ENCODE measurements at places on chromosomes 2 and 18.

DNA sequence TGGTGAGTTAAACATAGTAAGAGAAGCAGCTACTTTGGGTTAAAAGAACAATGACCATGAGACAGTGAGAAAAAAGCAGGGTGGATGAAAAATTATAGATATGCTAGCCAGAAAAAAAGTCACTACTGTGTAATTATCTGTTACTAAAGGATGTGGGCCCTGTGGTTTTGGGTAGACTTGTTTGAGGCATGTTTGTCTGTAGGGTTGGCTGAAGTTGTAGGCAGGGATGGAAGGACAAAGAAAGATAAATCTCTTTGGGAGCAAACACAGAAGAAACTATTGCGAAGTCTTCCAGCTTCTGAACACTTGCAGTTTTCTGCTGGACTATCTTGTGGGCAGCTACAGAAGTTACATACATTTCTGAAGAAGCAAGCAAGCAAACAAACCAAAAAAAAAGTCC, 28.2 kb downstream of the RND3 start:
- DNase-seq: no peak

- no peak for DNase-seq
These were observed 792.2 kb downstream of the EPHA4 start for GRCh38 chr2:220779931-220780330.

DNA sequence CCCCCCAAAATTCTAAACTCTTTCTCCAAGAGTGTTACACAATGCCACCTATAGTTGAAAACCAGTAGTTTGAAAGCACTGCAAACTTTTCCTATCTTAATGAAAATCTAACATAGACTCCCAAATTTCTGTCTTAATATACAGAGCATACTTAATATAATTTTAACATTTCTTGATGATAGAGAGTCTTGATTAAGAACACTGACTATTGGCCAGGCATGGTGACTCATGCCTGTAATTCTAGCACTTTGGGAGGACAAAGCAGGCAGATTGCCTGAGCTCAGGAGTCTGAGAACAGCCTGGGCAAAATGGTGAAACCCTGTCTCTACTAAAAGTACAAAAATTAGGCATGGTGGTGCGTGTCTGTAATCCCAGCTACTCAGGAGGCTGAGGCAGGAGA, 34.2 kb downstream of the ASXL2 start:
- DNase-seq: no peak

- DNase-seq: no peak
These were observed 3.6 kb upstream of the RNF144A start for GRCh38 chr2:6913415-6914157.

DNA sequence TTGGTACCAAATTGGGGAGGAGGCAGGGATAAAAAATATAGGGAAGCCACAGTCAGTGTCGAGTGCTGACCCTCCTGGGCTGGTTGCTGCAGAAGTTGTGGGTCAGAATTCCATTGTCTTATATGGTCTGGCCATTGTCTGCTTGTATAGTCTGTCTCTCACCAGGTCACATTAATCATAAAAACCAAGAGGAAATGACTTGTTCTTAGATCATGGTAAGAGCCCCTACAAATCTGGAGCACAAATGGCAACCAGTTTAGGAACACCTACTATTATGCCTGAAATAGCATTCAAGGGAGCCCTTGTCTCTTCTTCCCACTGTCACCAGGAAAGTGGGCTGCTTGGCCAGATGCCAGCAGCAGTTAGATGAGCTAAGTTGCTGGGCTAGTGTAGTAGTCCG, 119.7 kb upstream of the RMP24 start:
- no peak for DNase-seq

DNA sequence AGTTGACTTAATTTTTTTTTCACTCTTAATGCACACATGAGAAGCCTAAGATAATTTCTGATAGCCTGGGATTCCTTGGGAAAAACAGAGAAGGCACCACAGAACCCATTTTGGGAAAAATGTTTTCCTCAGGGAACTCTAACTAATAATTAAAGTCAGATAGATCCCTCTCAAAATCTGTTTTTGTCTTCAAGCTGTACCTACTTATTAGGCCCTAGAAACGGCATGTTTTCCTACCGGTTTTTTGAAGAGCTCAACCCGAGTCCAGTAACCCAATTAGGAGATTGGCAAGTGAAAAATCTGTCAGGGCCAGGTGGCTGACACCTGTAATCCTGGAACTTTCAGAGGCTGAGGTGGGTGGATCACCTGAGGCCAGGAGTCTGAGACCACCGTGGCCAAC, 16.1 kb upstream of the PDK1 start:
- no peak for DNase-seq

- DNase-seq: no peak
These were observed 142.2 kb downstream of the PLCL1 start for GRCh38 chr2:197946562-197946961.

GRCh38 chr2:223044092-223044836, 7.7 kb upstream of the KCNE4 start:
- no peak for DNase-seq

- no peak for DNase-seq
These were observed 143.2 kb downstream of the TMEFF2 start for GRCh38 chr2:192051533-192051932.

DNA sequence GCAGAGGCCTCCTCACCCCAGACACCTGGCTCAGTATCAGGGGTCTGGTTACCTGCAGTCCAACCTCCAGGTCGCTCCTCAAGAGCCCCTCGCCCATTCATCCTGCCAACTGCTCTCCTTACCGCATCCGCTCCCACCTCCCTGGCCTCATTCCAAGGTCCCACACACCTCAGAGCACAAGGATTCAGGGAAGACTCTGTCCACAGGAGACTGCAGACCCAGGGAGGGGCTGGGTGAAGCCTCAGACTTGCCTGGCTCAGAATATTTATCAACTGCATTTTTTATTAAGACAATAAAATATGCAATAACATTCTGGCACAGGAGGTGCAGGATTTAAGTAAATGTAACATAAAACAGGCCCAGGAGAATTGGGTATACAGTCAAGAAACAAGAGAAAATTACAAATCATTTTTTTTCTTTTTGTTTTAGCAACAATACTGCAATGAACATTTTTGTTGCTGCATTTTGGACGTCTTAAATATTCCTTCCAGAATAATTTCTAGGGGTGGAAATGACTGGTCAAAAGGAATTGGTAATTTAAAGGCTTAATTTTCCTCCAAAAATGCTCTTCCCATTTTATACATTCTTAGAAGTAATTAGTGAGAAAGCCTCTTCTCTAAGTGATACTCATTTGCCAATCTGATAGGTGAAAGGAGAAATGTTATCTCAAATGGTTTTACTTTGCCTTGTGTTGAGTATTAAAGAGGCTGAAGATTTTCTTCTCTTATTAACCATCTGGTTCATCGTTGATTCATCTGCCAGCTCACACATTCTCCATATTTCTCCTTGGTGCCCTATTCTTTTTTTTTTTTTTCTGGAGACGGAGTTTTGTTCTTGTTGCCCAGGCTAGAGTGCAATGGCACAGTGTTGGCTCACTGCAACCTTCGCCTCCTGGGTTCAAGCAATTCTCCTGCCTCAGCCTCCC, 42.5 kb downstream of the TEX44 start:
- no peak for DNase-seq

- DNase-seq: peak; percentile 7
These were observed 463.9 kb upstream of the HS6ST1 start for GRCh38 chr2:128782411-128783192.

- DNase-seq: no peak
These were observed 5.2 kb downstream of the MZT2B start for GRCh38 chr2:130187268-130187667.

- DNase-seq: no peak
These were observed 5.4 kb upstream of the MTCL1 start for GRCh38 chr18:8699948-8700347.

GRCh38 chr2:178115271-178115670, 3.0 kb downstream of the RBM45 start:
- DNase-seq: no peak

GRCh38 chr2:197069958-197070357, 143.5 kb upstream of the PGAP1 start:
- no peak for DNase-seq

DNA sequence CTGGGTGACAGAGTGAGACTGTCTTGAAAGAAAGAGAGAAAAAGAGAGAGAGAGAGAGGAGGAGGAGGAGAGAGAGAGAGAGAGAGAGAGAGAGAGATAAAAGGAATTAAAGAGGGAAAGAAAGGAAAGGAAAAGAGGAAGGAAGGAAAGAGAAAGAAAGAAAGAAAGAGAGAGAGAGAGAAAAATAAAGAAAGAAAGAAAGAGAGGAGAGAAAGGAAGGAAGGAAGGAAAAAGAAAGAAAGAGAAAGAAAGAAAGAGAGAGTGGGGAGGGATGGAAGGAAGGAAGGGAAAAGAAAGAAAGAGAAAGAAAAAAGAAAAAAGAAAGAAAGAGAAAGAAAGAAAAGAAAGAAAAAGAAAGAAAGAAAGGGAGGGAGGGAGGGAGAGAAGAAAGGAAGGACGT, 29.8 kb downstream of the MOGAT1 start:
- DNase-seq: no peak

- no peak for DNase-seq
These were observed 45.3 kb downstream of the CXCR4 start for GRCh38 chr2:136072621-136073020.

DNA sequence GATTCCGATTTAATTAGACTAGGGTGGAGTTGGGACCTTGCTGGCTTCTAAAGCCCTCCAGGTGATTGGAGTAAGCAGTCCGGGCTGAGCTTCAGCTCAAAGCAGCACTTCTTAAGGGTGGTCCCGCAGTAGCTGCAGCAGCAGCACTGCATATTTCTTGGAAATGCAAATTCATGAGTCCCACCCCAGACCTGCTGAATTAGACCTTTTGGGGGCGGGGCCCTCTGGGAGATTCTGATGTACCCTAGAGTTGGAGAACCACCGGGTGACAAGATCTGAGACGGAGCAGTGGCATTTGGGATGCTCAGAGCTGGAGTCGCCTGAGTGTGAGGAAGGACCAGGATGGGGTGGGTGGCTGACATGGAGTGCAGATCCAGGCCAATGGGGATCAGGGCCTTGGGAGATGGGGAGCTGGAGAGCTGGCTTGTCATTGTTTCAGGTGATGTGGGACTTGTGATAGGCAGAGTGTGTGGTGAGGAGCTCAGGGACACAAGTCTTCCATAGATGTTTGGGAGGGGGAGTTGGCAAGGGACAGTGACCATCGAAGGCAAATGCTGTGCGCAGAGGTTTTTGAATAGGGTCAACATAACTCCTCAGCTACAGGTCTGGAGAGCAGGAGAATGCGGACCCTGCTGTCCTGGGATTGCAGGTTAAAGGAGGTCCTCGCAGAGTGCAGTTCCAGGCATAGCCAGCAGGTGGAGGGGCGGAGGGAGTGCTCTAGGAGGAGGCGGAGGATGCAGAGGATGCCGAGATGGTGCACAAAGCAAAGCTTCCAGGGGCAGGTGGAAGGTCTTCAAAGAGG, 130.9 kb upstream of the RAB12 start:
- no peak for DNase-seq

- DNase-seq: no peak
These were observed 57.0 kb upstream of the KCNG2 start for GRCh38 chr18:79740521-79741361.

GRCh38 chr2:159712929-159713420, 669 bp downstream of the MARCHF7 start:
- no peak for DNase-seq

DNA sequence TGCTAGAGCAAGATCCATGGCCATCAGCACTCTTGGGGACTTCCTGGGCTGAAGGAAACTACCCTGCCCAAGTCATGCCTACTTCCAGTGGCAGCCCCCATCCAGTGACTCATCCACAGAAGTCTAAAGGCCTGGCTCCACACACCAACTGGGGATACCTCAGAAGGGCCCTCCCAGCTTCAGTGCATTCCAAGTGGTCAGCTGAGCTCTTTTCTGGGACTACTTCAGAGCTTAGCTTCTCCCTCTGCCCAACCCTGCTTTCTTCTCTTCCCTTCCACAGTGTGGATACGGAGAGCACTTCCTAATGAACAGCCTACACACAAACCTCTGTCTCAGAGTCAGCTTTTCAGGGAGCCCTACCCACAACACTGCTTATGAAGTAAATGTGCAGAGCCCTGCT, 66.5 kb downstream of the CLHC1 start:
- DNase-seq: no peak

DNA sequence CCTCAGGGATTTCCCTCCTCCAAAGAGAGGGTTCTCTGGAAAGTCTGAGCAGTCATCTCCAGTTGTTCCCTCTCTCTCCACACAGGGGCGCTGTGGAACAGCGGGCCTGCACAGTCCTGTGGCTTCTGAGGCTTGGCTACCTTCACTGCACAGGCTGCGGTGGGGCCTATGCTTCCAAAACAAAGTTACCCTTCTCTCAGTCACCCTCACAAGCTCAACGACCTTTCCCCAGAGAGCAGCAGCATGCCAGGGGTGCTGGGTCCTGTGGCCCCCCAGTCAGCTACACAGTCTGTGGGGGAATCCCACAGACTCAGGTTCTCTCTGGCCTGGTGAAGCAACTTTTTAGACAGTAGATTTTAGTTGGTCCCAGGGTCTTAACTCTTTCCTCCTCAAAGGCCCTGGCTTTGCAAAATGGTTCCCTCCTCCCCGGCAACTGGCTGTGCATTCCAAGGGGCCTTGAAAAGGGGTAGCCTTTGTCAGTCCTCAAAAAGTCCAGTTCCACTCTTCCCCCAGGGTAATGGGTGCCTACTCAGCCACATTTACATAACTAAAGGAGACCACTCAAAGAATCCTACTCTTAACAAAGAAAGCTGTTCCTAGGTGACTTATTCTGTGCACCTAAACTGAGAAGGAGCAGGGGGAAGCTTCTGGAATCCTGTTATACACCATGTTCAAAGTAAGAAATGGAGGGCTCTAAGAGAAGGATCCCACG, 14.9 kb downstream of the B3GNT7 start:
- DNase-seq: no peak

DNA sequence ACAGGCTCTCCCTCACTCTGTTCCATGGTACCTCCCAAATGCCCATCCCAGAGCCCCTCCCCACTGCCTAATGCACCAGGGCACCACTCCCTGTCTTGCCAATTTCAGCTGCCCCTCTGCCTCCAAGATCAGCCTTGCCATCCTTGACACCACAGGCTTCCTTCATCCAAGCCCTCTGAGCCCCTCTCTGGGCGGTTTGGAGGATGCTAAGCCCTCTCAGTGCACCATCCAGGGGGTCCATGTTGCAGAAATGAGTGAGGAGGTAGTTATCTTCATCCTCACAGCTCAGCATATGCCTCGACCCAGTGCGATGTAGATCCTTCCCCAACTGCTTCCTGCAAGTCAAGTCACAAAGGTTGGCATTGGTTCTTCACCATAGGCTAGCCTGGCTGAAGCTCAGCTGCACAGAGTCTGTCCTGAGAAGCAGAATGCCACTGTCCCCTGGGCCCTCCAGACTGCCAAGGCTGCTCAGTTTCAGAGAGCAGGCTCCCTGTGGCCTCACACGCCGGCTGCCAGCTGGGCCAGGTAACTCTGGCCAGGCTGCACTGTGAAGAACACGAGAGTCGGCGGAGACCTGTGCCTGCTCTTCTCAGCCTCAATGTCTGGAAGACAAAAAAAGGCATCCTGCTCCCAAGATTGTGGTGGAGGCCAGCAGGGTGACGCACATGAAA, 9.9 kb upstream of the MAP3K2 start:
- DNase-seq: no peak

- DNase-seq: no peak
These were observed 62.1 kb downstream of the NABP1 start for GRCh38 chr2:191740016-191740419.

- no peak for DNase-seq
These were observed 279.0 kb upstream of the STON1 start for GRCh38 chr2:48250943-48251342.

All from tibial artery (tissue), 4 donors.